Thyroid gland (tissue), 4 donors: ENCODE measurements at places on chromosomes 13 and 19.

- no peaks in the 10 kb centered on the region for H3K36me3 ChIP-seq
Observed at GRCh38 chr19:56838909-56839651, 1.4 kb downstream of the PEG3 start.

- H3K27me3 ChIP-seq = no peaks in the 10 kb centered on the region
- H3K4me3 ChIP-seq = no peak overlapping the region
- peaks cover 42% of the 10 kb centered on the region for H3K4me1 ChIP-seq
- H3K36me3 ChIP-seq = no peaks in the 10 kb centered on the region
- H3K27ac ChIP-seq = no peak overlapping the region
Observed at GRCh38 chr13:111209613-111210012, 94.5 kb downstream of the ARHGEF7 start.

DNA sequence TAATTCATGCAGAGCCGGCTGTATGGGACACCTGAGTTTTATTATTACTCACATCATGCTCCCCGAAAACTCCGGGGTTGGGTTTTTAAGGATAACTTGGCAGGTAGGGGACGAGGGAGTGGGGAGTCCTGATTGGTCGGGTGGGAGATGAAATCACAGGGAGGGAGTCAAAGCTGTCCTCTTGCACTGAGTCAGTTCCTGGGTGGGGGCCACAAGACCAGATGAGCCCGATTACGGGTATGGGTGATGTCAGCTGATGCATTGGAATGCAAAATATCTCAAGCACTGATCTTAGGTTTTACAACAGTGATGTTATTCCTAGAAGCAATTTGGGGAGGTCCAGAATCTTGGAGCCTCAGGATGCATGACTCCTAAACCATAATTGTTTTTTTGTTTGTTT, 18.6 kb upstream of the COG3 start:
- no peaks in the 10 kb centered on the region for H3K36me3 ChIP-seq
- no peaks in the 10 kb centered on the region for H3K4me1 ChIP-seq
- no peak for DNase-seq
- H3K27me3 ChIP-seq = no peaks in the 10 kb centered on the region
- no peak overlapping the region for H3K27ac ChIP-seq

GRCh38 chr13:98556968-98557631, 19.8 kb downstream of the STK24 start:
- H3K4me3 ChIP-seq = no peak overlapping the region
- H3K36me3 ChIP-seq = no peaks in the 10 kb centered on the region
- H3K27ac ChIP-seq = peak overlapping the region; percentile 66
- no peaks in the 10 kb centered on the region for H3K27me3 ChIP-seq

DNA sequence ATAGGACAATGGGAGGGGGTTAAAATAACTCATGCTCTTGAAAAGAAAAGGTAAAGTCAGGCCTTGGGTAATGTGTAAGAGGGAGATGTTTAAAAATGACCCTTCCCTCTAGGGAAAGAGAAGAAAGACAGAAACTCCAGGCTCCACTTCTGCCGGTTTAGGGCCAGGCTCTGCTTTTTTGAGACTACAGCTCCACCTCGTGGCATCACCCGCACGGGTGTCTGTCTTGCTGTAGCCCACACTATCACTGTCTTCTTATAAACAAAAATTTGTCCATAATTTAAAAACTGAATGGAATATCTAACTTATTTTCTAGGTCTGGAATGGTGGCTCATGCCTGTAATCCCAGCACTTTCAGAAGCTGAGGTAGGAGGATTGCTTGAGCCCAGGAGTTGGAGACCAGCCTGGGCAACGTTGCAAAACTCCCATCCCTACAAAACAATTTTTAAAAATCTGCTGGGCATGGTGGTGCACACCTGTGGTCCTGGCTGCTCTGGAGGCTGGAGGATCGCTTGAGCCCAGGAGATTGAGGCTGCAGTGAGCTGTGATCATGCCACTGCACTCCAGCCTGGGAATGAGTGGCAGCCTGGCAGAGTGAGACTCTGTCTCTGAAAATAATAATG, 65.1 kb upstream of the GTF3A start:
- no peaks in the 10 kb centered on the region for H3K27me3 ChIP-seq
- no peaks in the 10 kb centered on the region for H3K36me3 ChIP-seq
- peaks cover 3% of the 10 kb centered on the region for H3K4me1 ChIP-seq
- DNase-seq = peak; percentile 45
